ENCODE measurements at places on chromosomes 6 and 20. TPM values are rescaled to one million over a fixed set of nuclear protein-coding genes. Genes with fewer than 3 reads are reported as not detected.

The HLA-DQB2 gene
- total RNA-seq = not detected

The MOCS1 gene
- total RNA-seq = 24.0 TPM

The CST4 gene
- not detected for total RNA-seq

DNA sequence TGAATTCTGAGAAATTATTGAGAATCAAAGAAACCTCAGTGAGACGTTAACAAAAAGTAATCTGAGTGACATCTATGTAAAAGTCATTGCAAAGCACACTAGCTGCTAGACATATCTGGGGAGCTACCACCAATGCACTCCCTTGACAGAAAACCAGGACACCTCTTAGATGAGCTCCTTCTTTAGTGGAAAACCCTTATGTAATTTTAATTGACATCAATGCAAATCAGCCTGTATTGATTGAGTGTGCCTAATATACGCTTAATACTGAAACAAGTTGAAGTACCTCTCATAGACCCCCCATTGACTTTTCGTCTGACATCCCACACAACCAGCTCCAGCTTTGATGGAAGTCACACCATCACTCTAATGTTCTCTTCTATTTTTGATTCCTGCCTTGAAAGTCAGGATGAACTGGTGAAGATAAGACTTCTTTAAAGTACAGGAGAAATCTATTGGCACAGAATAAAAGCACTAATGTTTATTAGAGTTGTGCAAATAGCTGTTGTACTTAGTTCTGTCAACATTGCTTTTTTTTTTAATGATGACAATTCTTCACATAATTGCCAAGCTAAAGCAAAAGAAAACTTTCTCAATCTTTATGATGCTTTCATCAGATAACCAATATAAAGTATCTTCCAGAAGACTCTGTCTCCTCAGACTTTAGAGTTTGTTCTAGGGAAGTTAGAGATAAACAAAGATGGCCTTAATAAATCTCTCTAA lies 98.0 kb upstream of the FAM8A1 start:
- no peak for ATAC-seq

DNA sequence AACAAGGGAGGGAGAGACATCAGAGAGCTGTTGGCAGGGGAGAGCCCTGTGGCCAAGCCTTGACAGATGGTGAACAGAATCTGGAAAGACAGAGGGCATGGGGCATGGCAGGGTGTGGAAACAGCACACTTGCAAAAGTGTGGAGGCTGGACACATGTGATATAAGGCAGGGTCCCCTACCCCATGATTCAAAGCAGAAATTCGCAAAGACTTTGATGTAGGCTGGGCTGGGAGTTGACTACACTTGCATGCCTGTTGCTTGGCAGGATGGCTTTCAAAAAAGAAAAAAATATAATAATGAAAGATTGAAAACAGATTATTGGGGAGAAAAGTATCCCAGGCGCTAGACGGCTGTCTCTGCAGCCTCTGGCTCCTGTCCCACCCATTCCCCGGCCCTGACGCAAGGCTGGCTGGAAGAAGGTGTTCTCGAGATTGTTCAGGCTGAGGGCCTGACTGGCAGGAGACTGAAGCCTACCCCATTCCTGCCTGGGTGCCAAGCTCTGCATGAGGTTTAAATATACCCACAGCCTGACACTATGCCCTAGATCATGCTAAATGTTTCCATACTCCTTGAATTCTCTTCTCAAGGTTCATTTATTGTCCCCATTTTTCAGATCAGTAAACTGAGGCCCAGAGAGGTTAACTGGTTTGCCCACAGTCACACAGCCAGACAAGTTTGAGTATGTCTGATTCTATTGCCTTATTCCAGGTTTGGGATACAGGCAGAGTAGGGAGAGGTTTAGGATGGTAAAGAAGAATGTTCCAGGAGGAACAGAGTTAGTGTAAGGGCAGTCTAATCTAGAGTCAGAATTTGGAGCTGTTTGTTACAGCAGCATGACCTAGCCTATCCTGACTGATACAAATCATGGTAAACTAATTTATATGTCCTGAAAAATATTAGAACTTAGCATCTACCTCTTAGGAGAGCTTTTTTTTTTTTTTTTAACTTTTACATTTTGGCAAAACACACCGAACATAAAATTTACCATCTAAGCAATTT lies 23.4 kb upstream of the CCN5 start:
- ATAC-seq = peak; percentile 61

DNA sequence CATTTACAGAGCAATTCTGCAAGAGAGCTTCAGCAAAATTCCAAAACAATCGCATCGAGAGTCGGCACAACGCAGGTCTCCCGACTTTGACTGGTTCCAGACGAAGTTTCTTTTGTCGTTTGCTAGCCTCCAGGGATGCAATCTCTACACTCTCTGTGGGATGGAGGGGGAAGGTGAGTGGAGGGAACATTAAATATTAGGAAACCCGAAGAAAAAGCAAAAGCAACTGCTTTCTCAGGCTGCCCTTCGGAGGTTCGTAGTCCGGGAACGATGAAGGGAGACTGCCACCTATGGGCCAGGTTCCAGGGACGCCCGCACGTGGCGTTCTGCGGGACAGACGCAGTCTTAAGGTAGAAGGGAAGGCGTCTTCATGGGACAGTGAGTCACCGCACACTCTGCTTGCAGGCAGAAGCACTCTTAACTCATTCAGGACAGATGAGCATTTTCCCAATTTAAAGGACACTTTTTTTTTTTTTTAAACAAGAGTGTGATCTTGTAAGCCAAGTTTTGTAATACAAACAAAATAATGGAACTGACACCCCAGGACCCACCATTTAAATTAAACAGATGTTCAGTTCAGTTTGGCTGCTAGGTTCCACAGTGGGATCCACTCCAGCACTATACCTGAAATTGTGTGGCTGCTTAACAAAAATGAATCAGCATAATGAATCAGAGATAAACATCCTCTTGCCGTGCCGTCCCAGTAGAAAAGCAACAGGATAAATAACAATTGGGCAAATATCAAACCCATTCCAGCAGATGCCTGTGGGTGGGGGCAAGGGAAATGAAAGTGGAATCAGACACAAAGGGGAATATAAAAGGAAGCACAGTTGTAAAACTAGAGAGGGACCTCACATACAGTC lies 65.8 kb upstream of the ARMC2 start:
- ATAC-seq = peak; percentile 90
